AG10803 (cell line): ENCODE measurements at places on chromosomes 2 and 18.
A peak's percentile ranks its signal among the peaks of the same experiment; 100 is the strongest.

- DNase-seq, result no peak
These were observed 230.9 kb upstream of the FSIP2 start for GRCh38 chr2:185507719-185508118.

GRCh38 chr2:213696442-213696841, 412.2 kb downstream of the SPAG16 start:
- no peak for DNase-seq

DNA sequence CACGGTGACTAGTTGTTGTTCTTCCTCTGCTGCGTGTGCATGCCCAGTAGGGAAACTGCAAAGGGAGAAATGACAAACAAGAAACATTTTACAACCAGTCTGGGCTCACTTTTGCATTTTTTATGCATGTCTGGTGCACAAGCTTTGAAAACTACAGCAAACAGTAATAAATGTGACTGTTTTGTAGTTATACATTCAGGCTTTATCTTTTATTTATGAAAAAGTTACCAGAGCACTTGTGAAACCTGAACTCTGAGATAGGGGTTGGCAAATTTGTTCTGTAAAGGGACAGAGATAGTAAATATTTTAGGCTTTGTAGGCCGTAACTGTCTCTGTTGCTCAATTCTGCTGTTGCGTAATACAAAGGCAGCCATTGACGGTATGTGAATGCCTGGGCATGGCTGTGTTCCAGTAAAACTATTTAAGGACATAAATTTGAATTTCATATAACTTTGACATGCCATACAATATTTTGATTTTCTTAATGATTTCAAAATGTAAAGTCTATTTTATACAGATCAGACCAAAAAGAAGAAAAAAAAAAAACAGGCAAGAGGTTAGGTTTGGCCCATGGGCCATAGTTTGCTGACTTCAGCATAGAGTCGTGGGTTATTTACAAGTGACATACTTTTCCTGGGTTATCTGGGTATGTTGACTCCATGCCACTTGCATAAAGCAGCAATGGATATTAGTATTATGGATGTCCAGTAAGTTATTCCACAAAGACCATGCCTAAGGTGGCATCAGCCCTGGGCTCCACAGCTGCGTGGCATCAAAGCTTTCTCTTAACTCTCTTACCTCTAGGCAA, 53.6 kb upstream of the EML6 start:
- peak; percentile 87 for DNase-seq

- DNase-seq, result no peak
These were observed 79.9 kb downstream of the ZEB2 start for GRCh38 chr2:144439993-144440392.

- DNase-seq, result no peak
These were observed 94.8 kb upstream of the LTBP1 start for GRCh38 chr2:32851777-32852439.

DNA sequence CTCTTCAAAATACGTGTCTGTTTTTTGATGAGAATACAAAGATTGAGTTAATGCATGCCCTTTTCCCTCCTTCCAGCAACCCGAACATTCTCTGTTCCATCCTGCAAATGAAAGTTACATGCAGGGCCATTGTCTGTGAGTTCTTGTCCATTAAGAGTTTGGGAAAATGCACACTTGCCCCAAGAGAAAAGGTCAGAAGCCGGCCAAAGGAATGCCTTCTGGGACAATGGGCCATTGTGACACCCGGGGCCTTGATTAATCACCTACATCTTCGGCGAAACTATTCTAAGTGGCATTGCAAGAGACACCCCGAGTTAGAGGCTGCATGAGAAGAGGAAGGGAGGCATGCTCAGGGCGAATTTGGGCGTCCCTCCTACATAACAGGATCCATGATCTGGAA, 73.7 kb upstream of the COPS8 start:
- DNase-seq, result no peak

GRCh38 chr18:65146482-65147021, 604.3 kb upstream of the CDH7 start:
- DNase-seq, result no peak

DNA sequence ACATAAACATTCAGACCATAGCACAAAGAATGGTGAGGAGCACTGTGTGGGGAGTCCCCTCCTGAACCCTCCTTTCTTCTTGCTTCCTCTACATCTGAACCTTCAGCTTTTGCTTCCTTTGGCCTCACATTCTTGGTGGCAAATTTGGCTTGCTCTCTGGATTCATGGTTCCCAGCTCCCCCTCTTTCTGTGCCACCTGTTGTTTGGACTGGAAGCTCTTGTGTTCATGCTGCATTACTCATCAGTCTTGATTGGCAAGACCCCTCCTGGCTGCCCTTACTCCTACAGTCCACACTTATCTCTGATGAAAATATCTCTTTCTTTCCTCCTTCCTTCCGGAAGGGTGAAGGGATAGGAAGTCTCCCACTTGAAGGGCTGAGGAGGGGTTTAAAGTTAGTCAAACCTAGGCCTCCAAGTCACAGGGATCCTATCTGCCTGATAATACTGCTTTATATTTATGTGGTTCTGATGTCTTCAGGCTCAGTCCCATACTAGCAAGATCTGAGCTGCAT, 70.0 kb downstream of the MYO3B start:
- DNase-seq, result no peak

- peak; percentile 84 for DNase-seq
These were observed 16.7 kb upstream of the GTF2A1L start for GRCh38 chr2:48600917-48601316.

DNA sequence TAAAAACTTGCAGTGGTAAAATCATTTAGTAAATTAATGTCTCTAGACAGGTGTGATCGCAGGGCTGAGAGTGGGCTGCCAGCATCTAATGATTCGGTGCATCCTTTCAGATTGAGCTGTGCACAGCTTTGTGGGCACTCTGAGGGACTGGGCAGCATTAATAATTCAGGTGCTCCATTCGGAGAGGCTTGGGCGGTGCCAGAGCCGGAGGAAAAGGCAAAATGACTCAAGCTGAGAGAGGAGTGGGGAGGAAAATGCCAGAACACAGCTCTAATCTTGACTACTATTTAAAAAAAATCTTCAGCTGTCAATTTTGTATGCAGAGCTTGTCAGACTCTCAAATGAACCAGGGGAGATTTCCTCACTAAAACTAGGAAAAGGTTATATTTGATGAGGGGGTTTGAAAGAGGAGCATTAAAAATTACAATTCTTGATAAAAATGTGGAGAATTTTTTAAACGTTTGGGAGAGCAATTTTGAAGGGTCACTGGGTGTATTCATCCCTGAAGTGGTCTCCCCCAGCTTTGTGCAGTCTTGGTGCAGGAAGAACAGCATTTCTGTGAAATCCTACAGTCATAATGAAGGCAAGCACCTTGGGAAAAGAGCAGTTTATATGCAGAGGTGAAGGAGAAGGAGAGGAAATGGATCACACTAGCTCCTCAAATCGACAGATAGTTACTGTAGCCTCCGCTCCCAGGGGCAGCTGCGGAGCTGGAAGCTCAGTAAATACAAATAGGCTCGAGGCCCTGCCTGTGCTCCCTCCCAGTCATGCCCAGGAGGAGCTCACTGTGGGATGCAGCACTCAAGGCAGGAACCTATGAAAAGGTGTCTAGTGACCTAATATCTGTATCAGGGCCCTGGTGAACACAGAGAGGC, 535.4 kb upstream of the RAB6C start:
- no peak for DNase-seq

DNA sequence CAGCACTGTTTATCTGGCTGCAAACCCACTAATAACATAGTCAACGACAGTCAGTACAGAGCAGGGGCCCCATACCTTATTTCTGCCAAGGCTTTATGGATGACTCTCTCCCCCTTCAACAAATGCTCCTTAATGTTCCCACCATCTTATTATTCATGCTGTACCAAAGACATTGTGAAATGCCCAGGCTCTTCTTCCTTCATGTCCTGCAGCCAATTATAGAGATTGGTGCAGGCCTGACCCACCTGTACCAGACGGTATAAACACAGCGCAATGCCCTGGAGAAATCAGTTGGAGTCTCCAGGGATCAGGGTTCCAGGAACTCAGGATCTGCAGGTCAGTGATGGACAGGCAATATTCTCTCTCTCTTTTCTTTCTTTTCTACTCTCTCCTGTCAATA, at the start of gene IL1F10:
Gene IL1F10 (plus strand): TSS at position 290 of the 400 bp plus-strand sequence. CDS start 4,769 bp downstream, outside the sequence.
- no peak for DNase-seq

DNA sequence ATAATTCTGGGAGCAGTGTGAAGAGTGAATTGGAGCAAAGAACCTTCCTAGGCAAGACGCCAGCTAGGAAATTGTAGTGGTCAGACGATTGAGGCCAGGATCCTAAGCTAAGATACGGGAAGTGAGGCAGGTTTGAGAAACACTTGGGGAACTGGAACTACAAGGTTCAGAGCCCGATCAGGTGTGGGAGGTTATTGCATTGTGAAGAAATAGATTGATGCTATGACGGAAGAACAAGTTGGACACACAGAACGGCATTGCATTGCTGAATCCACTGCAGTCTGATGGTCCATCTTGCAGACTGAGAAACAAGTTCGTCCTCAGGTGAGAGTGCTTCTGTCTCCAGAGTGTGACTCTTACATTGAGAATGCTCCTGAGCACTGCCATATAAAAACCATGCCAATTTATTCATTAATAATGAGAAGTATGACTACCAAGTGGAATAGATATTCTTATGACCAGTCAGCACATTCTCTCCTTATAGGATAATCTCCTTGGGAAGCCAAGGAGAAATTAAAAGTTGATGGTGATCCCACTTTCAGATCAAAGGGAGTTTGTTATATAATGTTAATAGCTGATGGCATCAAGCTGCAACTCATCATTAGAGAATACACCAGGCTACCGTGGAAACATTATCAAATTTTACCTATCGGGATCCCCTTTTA, 30.9 kb downstream of the ANTXR1 start:
- no peak for DNase-seq

GRCh38 chr2:223734346-223734745, 103.0 kb downstream of the AP1S3 start:
- no peak for DNase-seq

GRCh38 chr2:208255557-208256106, 761 bp upstream of the IDH1 start:
- DNase-seq, result no peak

- peak; percentile 67 for DNase-seq
These were observed 59.4 kb downstream of the DGKD start for GRCh38 chr2:233413559-233414272.

GRCh38 chr18:21074336-21075323, 37.0 kb downstream of the ROCK1 start:
- no peak for DNase-seq
